ENCODE measurements at places on chromosomes 1 and 21. TPM values are rescaled to one million over a fixed set of nuclear protein-coding genes. Genes with fewer than 3 reads are reported as not detected.

Gene EXTL1
- not detected for total RNA-seq

Gene BTBD19
- total RNA-seq: 8.1 TPM

Gene SHE
- total RNA-seq: 47.4 TPM

Gene FMO2
- not detected for total RNA-seq

Gene PROK1
- total RNA-seq: not detected

Gene VAV3
- total RNA-seq: 2.1 TPM

Gene ZBTB17
- total RNA-seq: 35.4 TPM

Gene TMPRSS15
- total RNA-seq: not detected

Gene CYP4A11
- total RNA-seq: not detected

Gene CD2
- total RNA-seq: not detected

Gene GLIS1
- total RNA-seq: not detected

Gene LYST
- 11.1 TPM for total RNA-seq

Gene DIRAS3
- 0.97 TPM for total RNA-seq

Gene GJC2
- 0.61 TPM for total RNA-seq

Gene CNN3
- 282 TPM for total RNA-seq

Gene PKLR
- not detected for total RNA-seq

Gene SRSF10
- total RNA-seq: 90.9 TPM

Gene FLG2
- total RNA-seq: under 0.01 TPM

Gene EFNA3
- 0.97 TPM for total RNA-seq

Gene MEX3A
- total RNA-seq: 5.8 TPM

Gene FAM72A
- total RNA-seq: 5.2 TPM

Gene CD84
- not detected for total RNA-seq

Gene GBP7
- total RNA-seq: not detected

Gene GJA9
- not detected for total RNA-seq

Gene ANKRD65
- total RNA-seq: under 0.01 TPM

Gene C1orf226
- 1.5 TPM for total RNA-seq

Gene S100A1
- not detected for total RNA-seq

Gene RBP7
- total RNA-seq: not detected

Gene AMY1C
- not detected for total RNA-seq

Gene SYT14
- 1.6 TPM for total RNA-seq

Gene POU3F1
- total RNA-seq: not detected

Gene OLFML3
- total RNA-seq: 1.3 TPM

Gene MAD2L2
- 52.9 TPM for total RNA-seq

Gene KIF17
- total RNA-seq: 0.32 TPM

Gene KCNJ15
- 0.32 TPM for total RNA-seq

Gene FCRL4
- not detected for total RNA-seq

Gene DENND2C
- 0.15 TPM for total RNA-seq

Gene ASTN1
- not detected for total RNA-seq

Gene AUNIP
- total RNA-seq: 5.5 TPM

Gene MAP3K6
- total RNA-seq: 6.4 TPM

Gene KCNK1
- 7.5 TPM for total RNA-seq

Gene CA6
- not detected for total RNA-seq

Gene DIPK1A
- total RNA-seq: 0.65 TPM
